ENCODE measurements at places on chromosomes 1 and 21. TPM values are rescaled to one million over a fixed set of nuclear protein-coding genes. Genes with fewer than 3 reads are reported as not detected.

- H3K27me3 ChIP-seq = no peaks in the 10 kb centered on the region
- no peak overlapping the region for H3K27ac ChIP-seq
- no peaks in the 10 kb centered on the region for H3K36me3 ChIP-seq
These were observed 238.9 kb upstream of the PRMT6 start for GRCh38 chr1:106817575-106817974.

DNA sequence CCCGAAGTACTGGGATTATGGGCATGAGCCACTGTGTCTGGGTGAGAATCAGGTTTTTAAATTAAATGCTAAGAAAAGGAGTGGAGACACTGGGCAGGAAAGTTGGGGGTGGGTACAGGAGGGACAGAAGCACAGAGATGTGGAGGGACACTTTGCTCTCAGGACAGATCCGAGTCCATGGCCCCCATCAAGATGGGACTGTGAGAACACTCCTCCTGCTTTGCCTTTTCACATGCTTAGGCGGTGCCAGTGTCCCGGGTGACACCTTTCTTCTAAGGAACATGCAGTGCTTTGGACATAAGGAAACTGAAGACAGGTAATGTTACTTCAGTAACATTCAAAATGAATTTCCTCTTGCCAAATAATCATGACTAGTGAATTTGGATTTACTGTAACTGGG, 16.7 kb downstream of the SLC25A33 start:
- peaks cover 55% of the 10 kb centered on the region for H3K4me1 ChIP-seq
- H3K36me3 ChIP-seq = peaks cover 53% of the 10 kb centered on the region
- no peak for DNase-seq
- no peaks in the 10 kb centered on the region for H3K27me3 ChIP-seq
- peak overlapping the region; percentile 70 for H3K27ac ChIP-seq

DNA sequence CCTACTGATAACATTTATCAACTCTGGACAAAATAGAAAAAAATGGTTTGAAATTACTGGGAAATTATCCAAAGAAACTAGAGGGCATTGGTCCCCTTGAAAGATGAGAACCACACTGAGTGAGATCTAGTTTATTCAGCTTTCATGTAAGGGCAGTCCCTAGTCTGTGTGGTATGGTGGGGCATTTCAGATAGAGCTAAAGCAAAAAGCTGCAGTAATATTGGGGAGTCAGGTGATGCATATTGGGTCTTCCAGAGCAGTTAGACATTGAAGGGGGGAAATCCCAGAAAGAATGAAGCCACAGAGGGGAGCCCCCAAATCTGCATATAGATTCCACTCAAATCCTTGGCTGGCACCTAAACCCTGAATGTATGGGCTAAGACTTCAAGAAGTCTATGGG, 347.7 kb upstream of the POU3F1 start:
- no peak overlapping the region for H3K4me3 ChIP-seq
- H3K4me1 ChIP-seq = no peaks in the 10 kb centered on the region
- no peaks in the 10 kb centered on the region for H3K27me3 ChIP-seq
- DNase-seq = no peak
- no peaks in the 10 kb centered on the region for H3K36me3 ChIP-seq

DNA sequence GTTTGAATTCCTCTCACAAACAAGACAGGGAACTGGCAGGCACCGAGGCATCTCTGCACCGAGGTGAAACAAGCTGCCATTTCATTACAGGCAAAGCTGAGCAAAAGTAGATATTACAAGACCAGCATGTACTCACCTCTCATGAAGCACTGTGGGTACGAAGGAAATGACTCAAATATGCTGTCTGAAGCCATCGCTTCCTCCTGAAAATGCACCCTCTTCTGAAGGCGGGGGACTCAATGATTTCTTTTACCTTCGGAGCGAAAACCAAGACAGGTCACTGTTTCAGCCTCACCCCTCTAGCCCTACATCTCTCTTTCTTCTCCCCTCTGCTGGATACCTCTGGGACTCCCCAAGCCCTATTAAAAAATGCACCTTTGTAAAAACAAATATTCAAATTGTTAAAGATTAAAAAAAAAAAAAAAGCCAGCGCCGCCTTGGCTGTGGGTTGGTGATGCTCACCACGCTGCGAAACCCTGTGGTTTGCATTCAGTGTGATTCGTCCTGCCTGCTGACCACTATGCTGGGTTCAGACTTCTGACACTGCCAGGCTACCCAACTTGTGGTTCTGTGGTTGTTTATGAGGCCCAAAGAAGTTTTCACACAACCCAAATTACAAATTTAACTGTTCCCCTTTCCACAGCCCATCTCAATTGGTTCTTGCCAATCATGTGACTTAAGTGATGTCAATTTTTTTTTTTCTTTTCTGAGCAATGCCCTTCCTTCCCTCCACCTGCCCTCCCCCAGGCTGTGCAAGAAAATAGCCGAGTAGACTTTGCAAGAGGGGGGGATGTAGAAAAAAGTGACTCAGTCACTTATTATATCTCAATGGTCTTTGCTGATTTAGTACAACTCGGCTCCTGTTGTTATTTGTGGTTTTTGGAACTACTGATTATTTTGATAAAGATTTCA, at the start of gene RUNX1:
Gene RUNX1 (minus strand): TSS at position 597 of the 912 bp plus-strand sequence.
- H3K27ac ChIP-seq = peak within 1 kb of the TSS; percentile 93
- no peaks in the 10 kb centered on the region for H3K36me3 ChIP-seq
- H3K27me3 ChIP-seq = no peaks in the 10 kb centered on the region

- H3K4me1 ChIP-seq = peaks cover 56% of the 10 kb centered on the region
- H3K4me3 ChIP-seq = peak within 1 kb of the TSS; percentile 73
- DNase-seq = peak; percentile 93
- H3K36me3 ChIP-seq = peaks cover 25% of the 10 kb centered on the region
These were observed at the start of gene RHOC for GRCh38 chr1:112706505-112707220. Gene RHOC (minus strand): TSS chr1:112707127. CDS start chr1:112703799, 3,328 bp downstream.

GRCh38 chr1:71170925-71171324, 90.1 kb upstream of the ZRANB2 start:
- no peak overlapping the region for H3K4me3 ChIP-seq
- H3K4me1 ChIP-seq = no peaks in the 10 kb centered on the region

USH2A gene
- not detected for total RNA-seq

EPHX1 gene
- total RNA-seq = 30.1 TPM
